ENCODE measurements at places on chromosomes 4 and X. TPM values are rescaled to one million over a fixed set of nuclear protein-coding genes. Genes with fewer than 3 reads are reported as not detected.

Gene IL2RG
- 698 TPM for total RNA-seq

GRCh38 chrX:18290200-18290599, 64.3 kb downstream of the SCML2 start:
- no peak for ATAC-seq

DNA sequence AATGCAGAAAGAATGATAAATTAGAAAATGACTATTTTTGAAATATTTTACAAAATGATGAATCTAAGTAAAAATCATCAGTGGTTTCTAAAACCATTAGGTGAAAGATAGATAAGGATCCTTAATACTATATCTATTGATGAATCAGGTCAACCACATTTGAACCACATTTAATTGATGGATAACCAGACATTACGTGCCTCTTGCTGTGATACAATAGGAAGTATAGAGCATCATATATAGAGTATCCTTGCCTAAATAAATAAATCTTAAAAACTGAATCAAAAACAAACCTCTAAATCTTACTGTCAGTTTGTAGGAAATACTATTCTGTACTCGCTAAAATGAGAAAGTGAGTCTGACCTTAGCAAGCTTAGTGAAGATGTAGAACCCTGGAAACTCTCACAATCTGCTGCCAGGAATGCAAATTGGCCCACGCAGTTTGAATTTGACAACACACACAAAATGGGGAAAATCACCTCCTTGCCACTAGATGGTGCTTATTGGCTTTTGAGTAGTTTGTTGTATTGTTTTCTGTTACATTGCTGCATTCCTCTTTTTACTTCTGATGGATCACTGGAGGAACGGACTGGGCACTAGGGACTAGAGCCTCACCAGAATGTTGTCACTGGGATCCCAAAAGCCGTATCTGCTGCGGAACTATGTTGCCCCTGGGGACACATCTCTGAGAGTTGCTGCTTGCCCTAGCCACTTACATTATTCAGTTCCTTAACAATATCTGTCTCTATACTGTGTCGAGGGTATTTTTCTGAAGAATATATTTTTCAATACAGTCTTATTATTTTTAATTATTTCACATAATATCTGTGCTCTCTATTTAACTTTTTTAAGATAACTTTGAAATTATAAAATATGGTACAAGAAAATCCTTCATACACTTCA, 25.4 kb upstream of the SLAIN2 start:
- ATAC-seq: peak; percentile 59

- no peak for ATAC-seq
These were observed 224.7 kb downstream of the MID1 start for GRCh38 chrX:10395643-10396042.

Gene GUCY1B1
- total RNA-seq: not detected

Gene TRAM1L1
- total RNA-seq: not detected

Gene KIAA1210
- total RNA-seq: not detected

Gene ATG4A
- 11.8 TPM for total RNA-seq

DNA sequence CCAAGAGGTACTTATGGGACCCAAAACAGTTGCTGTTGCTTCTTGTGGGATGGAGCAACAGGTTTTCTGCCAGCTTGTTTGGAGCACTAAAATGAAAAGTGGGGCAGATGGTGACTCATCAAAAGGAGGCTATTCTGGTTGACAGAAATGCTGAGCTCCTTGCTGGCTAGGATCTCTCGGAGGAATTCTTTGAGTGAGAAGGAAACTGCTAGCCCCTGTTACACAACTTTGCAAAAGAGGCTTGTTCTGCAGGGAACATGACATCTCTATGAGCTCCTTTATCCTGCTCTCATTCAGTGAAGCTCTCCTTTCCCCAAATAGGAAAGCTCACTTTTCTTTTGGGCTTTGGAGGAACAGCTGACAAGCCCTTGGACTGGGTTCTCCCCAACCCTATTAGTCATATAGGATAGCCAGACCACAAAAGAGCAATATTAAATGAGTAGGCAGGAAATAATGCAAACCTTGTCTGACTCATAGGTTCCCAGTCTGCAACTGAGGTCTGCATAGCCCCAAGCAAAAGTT, 108.3 kb downstream of the CDS1 start:
- peak; percentile 89 for ATAC-seq
